NCI-H446 (cell line): ENCODE measurements at places on chromosomes 5 and 9.

DNA sequence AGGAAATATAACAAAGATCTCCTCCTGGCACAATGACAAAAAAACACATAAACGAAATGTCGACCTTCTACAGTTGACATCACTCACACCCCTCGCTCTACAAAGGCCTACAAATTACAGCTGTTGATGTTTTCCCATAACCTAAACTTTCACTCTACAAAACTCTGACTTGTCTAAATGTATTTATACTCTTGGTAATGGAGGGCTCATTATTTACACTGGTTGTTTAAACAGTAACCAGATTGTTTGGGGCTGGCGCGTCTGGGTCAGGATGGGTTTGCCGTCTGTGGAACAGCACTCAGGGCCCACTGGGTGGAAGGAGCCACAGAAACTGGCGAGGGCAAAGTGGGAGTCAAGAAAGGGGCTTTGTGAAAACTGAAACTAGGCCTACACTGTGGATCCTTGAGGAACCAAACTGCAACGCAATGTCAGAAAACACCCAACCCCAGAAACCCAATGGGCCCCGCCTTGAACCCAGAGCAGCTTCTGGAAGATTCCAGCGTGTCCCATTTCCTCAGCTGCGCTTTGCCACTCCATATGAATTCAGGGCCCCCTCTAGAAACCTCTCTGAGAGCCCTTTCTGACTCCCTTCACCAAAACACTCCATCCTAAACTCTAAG is 136.7 kb downstream of the ROR2 start:
- no peak for DNase-seq

DNA sequence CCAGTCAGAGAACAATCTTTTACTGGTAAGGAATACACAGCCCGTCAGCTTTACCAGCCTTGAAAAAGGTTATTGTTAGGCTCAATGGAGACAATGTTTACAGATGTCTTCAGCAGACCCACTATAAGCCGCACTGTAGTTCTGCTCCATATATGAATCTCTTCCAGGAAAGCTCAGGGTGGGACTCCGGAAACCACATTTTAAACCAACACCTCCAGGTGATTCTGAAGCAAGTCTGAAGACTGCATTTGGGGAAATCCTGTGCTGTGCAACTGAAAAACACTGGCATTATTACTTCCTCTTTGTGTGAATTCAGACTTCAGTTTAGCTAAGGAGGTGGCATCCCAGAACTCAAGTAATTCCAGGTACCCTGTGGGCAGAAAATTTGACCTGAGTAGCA is 3.5 kb downstream of the GZMK start:
- no peak for DNase-seq

- DNase-seq: no peak
Observed at GRCh38 chr5:173857234-173857633, 30.9 kb upstream of the CPEB4 start.

DNA sequence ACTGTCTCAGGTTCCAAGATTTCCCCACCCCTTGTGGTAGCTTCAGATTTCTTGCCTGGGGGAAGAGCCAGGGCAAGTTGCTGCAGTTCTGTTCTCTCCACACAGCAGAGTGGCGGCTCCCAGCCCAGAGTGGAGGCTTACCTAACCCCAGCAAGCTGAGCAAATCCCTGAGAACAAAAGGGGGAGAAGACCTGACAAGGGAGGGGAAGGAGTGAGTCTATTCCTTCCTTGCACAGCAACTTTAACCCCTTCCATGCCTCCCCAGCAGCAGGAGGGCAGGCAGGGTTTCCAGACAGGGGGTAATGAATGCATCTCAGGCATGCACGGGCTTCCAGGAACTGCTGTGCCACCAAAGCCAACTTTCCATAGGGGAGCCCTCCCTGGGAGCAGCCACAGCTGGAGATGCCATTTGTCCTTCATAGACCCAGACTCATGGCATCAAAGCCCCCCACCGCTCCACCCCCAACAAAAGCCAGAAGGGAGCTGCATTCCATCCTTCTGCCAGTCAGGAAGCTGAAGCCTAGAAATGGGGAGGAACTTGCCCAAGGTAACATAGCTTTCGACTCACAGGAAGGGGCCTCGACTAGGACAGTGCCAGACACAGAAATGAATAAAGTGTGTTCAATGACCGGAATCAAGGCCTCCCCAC is 28.8 kb upstream of the FAT2 start:
- no peak for DNase-seq

- peak; percentile 27 for DNase-seq
Observed at GRCh38 chr5:122101636-122102285, 23.7 kb upstream of the LOX start.

DNA sequence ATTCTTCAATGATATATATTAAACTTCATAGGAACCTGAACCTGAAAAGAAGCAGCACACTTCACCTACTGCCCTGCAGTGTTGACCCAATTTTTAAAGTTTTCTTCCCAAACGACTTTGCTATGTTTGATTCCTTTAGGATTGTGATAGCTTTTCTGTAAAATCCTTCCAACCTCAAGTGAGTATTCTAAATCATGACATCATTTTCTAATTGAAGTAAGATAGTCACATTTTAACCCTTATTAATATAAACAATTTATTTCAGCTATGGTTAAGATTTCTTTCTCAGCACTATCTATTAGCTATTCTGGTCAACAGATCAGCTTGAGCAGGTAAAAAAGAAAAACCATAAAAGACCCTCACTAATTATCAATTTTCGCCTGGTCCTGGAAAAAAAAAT is 162.0 kb downstream of the SMARCA2 start:
- DNase-seq: no peak

GRCh38 chr9:89639367-89639795 is 34.6 kb downstream of the GADD45G start:
- DNase-seq: peak; percentile 64

DNA sequence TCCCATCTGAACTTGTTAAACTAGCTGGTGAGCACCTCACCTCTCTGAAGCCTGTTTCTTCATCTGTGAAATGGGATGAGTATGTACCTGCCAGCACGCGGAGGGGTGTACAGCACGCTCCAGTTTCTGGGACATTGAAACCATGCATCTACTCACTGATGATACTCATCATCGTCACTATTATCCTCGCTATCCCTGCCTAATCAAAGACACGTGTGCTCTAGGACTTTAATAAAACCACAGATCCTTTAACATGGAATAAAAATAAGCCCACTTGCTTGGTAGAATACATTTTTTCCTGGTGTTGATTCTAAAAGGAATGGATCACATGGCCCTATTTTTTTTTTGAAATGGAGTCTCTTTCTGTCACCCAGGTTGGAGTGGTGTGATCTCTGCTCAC is 37.3 kb upstream of the POMT1 start:
- DNase-seq: no peak

DNA sequence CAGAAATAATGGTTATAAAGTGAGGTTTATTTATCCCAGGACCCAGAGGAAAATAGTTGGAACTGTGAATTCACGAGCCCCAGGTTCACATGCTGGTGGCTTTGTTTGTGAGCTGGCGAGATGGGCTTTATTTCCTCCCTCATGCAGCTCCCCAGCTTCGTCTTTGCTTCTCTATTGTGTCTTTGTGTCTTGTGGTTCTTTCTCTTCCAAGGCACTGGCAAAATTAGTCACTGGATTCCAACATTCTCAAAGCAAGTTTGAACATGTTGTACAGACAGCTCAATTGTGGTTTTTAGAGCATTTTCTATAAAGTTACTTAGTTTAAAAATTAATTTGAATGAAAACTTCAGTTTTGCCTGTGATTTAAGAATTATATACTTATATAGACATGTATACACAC is 7.2 kb downstream of the NDUFS6 start:
- no peak for DNase-seq

- DNase-seq: no peak
Observed at GRCh38 chr5:76099286-76099702, 16.1 kb downstream of the SV2C start.

DNA sequence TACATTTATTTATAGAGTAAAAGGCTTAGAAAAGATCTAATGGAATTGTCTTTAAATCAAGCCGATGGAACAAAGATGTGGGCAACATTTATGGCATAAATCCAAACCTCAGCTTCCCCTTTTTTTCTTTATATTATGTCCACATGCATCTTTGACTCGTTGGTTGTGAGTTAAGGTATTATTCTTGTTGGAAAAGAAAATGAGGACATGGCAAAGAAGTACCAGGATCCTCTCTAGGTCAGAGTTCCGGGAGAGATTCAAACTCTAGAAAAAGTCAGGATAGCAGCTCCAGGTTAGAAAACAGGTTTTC is 508 bp upstream of the NME5 start:
- no peak for DNase-seq

GRCh38 chr9:116686693-116687073 is 422 bp upstream of the TRIM32 start:
- DNase-seq: no peak

- DNase-seq: peak; percentile 49
Observed at GRCh38 chr5:108380531-108381349, 1.2 kb downstream of the FBXL17 start.

- peak; percentile 58 for DNase-seq
Observed at GRCh38 chr9:68999393-69000105, 14.4 kb downstream of the PRKACG start.

DNA sequence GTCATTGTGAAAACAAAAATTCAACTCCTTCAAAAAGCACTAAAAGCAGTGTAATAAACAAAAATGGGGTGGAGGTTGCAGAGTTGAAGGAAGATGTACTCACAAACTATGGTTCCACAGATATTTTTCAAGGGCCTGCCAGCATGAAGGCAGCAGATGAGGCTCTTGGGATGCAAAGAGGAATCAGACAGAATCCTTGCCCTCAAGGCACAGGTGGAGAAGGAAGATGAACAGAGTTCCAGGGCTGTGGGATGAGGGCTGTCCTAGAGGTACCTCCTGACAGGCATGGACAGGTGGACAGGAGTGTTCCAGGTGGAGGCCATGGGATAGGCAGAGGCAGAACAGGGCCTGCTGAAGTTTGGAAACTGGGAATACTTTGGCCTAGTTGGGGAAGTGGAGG is 140.5 kb upstream of the ANKH start:
- no peak for DNase-seq
